Stromal cell of bone marrow (primary cell): ENCODE measurements at places on chromosomes 2 and 18.

DNA sequence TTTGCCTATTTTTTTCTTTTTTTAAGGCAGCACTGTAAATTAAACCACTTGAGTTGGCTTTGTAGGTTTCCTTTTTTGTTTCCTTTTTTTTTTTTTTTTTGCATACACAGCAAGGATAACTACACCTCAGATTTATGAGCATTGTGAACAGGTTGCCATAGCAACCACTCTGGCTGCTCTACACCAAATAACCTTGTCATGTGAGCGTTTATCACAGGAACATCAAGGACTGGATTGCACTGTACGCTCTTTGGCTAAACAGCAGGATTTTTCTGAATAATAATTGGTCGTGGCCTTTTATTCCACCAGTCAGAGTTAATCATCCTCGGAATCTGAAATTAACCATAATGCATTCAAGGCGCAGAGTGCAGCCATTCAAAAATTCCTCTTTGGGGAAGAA, 199.1 kb upstream of the SLC14A2 start:
- DNase-seq, result no peak

- DNase-seq, result no peak
These were observed 12.5 kb downstream of the C1D start for GRCh38 chr2:68050353-68050752.

- no peak for DNase-seq
These were observed 61.4 kb upstream of the GREB1L start for GRCh38 chr18:21180588-21180987.

- no peak for DNase-seq
These were observed 43.7 kb upstream of the NEB start for GRCh38 chr2:151777935-151778334.

GRCh38 chr2:46871976-46872381, 43.6 kb downstream of the MCFD2 start:
- DNase-seq, result no peak

DNA sequence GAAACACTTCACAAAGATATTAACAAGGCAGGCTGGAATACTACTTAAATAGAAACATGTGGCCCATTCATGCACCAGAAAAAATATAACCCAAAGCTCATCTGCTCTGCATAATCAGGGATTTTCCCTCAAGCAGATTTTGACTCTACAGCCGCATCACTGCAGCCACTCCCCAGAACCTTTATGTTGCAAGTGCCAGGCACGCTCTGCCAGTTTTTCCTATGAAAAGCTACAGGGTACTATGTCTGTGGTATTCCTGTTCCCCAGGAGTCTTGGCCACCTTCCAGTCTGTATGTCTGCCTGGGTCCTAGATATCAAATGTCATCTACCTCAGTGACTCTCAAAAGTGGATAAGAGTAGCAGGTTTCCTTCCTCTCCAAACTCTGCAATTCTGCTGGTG, 3.8 kb downstream of the COA5 start:
- DNase-seq, result no peak

GRCh38 chr2:239959059-239959971, 65.8 kb downstream of the NDUFA10 start:
- no peak for DNase-seq

DNA sequence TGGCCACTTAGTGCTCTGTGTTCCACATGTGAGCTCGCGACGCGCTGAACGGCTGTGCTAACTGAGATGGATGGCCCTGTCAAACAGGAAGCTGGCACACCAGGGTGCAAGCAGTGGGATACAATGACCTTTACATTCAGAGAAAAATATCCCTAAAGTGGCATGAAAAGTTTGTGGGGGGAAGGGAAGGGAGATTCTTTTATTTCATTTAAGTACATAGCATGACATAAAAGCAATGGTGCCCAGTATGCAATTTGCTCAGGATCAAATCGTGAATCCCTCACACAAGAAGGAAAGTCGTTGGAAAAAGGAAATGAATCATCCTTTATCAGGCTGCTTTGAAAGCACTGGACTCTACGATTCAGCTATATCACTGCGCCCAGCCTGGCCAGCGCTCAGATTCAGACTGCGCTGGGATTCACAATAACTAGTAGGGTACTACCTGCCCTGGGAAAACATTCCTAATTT, 26.0 kb downstream of the SATB2 start:
- no peak for DNase-seq

GRCh38 chr2:97985998-97986397, 9.8 kb downstream of the TMEM131 start:
- DNase-seq, result no peak

- no peak for DNase-seq
These were observed 156.8 kb downstream of the THADA start for GRCh38 chr2:43438858-43439655.

DNA sequence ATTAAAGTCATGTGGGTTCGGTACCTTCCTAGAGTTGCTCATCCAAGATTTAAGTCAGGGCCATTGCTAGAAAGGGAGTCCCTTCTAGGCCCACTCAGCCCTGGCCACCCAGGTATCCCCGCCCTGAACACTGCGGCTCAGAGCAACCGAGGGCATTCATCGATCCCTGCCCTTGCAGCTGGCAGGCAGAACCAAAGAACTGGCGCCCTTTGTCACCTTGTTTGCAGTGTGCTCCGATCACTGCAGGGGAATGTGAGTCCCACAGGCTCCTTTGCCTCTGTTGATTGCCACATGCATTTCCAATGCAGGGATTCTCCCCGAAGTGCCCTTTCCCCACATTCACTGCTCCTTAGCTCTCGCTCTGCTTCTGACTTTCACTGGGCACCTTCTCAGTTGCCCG, 108.5 kb downstream of the CMPK2 start:
- DNase-seq, result no peak

- no peak for DNase-seq
These were observed 35.7 kb downstream of the ACKR3 start for GRCh38 chr2:236605345-236605734.

- no peak for DNase-seq
These were observed 51.4 kb upstream of the RIOK3 start for GRCh38 chr18:23401400-23402347.

DNA sequence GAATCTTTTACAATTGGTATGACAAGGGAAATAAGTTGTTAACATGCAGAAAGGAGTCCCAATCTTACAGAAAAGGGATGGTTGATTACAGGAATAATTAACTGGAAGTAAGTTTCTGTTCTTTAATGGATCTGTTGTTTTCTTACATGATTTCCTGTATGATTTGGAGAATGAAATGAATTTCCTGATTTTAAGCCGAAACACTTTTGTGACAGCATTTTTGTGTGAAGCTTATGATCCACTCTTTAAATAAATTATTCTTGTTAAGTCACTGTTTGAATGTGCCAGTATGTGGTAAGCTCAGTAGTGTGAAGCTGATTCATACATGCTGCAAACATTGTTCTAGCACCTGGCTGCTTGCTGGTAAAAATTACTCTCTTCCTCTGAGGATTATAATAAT, 516.2 kb downstream of the DCDC2C start:
- no peak for DNase-seq

GRCh38 chr2:158497486-158497885, 40.7 kb downstream of the PKP4 start:
- DNase-seq, result no peak

DNA sequence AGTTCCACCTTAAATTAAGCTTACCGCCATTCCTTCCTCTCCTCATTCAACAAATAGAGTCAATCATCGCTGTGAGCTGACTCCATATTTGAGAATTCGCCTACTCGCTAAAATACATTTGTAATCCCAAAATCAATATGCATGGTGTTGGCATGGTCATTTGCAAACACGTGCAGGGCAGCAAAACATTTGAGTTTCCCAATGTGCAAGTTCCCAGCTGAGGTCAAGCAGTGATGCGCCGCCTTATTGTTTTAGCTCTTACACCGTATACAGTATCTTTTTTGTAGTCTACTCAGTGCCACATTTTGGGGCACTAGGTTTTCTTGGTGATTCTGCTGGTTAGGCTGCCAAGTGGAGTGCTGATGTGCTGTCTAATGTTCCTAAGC, 73.3 kb upstream of the MGAT4A start:
- no peak for DNase-seq

DNA sequence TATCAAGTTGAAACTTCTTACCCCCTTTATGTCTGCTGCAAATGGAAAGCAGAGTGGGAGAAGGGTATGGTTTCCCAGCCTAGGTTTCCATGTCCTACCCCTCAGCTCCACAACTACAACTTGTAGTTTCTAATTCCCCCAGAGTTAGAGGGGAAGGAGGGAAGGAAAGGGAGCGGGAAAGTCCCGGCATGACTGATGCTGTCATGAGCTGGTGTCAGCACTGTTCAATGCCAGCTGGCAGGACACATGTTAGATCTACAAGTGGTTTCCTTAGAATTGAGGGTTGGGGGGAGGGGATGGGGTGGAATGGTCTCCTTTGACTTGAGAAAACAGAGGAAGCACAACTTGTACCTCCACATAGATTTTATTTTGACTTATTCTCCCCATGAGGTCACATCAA, 194.0 kb downstream of the MBD2 start:
- no peak for DNase-seq

DNA sequence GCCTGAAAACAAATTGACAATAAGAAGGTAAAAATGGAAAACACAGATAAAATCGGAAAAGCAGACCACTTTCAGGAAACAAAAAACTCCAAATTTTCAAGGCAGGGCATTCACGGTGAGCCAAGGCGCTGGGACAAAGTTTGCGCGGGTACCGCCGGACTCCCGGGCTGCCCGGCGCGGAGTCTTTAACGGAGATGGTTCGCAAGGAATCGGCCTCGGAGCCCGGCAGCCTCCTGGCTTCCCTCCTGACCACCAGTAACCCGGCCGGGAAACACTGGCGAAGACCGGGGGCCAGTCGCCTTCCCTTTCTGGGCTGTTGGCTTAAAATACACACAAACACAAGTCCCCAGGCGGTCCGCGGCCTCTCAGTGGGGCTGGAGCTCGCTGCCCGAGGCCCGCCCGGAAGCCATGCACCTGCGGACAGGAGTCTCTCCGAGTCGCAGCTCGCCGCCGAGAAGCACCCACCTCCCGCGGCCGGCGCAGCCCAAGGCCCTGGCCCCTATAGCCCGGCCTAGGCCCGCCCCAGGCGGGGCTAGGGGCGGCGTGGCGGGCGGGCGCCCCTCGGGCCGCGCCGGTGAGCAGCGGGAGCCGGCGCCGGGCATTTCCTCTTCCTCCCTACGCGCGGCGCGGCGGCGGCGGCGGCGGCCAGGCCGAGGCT, 622 bp upstream of the KCMF1 start:
- DNase-seq, result peak; percentile 16

- DNase-seq, result no peak
These were observed 14.0 kb downstream of the STAM2 start for GRCh38 chr2:152161598-152161997.

DNA sequence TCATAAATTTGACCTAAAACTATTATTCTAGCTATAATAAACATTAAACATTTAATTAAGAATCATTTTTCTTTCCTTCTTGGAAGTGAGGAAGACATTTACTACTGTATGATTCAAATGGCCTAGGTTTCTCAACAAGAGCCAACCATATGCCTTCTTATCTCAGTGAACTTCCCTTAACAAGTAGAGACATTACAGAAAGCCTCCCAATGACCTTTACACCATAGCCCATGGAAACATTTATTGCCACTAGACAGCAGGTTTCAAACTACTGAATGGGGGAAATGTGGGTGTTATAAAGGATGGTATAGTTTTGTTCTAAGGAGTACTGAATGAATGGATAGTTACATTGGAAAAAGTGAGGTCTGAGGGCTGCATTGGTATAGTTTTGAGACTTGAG, 349.4 kb upstream of the SPRED2 start:
- DNase-seq, result no peak

GRCh38 chr2:163345795-163346573, 389.8 kb downstream of the FIGN start:
- peak; percentile 38 for DNase-seq

DNA sequence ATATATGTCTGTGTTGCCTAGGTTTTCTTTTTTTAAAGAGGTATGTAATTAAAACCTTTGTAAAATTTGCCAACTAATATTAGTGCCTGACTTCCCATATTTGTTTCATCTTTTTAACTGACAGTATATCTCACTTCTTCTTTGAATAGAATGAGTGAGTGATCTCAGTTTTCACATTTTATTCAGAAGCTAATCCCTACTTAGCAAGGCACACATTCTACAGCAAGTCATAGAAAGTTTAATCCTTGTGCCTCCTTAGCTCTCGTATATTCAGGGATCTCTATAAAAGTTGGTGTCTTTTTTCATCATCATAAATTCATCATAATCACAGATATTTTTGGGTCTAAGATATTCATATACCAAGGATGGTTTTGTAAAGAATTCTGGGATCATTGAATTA, 66.6 kb downstream of the RIF1 start:
- DNase-seq, result no peak

DNA sequence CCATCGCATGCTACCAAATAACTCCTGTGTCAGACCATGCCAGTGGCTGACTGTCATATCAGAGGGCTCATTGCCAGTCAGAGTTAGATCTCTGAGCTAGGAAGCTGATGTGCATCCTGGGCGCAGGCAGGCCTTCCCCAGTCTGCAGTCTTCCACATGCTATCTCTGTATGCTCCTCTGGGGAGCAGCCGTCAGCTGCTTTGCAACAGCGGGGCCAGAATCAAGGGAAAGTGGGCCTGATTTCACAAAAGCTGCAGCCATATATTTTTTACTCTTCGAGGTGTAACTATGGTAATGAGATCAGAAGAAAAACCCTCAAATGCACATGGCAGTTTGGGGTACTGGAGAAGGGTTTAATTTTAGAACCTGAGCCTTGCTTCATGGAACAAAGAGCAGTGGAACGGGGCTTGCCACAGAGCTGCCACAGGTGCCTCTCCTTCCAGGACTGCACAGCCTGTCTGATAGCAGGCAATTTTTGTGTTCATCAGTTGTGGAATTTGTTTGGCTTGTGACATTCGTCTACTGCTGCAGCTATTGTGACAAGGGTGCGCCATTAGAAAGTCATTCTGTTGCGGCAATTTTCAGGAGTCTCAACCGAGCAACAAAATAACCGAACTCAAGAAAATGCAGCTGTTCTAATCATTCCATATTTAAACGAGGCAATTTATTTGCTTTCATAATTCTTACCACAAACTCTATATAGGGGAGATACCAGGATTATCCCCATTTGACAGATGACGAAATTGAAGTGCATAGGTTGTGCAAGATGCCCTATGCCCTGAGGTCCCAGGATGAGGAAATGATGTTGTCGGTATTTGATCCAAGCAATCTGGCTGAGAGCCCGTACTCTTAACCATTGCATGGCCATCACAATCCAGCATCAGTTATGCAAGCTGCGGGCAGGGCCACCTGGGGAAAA, 109.6 kb upstream of the CYRIA start:
- DNase-seq, result no peak

DNA sequence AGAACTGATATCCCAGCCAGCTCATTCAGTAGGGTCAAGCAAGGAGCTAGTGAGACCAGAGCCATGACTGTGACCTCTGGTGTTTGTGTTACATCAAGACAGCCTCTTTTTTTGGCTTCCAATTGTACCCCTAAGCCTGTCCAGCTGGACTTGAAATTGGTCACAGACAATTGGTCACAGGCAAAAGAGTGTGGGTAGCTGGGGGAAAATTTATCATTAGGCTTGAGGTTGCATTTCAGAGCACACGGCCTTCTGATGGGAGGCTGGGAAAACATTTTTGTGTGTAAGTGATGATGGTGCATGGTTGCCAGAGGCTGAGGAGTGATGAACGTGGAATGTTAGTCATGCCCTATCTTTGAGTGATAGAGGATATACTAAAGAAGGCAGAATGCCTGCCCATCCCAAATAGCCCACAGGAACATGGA, 285.1 kb upstream of the SLC14A2 start:
- DNase-seq, result no peak

GRCh38 chr2:17136877-17137276, 381.4 kb downstream of the RAD51AP2 start:
- no peak for DNase-seq
